ENCODE measurements at places on chromosomes 1 and 21.

- peak; percentile 99 for DNase-seq
Observed at GRCh38 chr1:115469703-115470476, 131.8 kb upstream of the NGF start.

GRCh38 chr21:16159971-16160350 is 430.2 kb downstream of the USP25 start:
- no peak for DNase-seq

DNA sequence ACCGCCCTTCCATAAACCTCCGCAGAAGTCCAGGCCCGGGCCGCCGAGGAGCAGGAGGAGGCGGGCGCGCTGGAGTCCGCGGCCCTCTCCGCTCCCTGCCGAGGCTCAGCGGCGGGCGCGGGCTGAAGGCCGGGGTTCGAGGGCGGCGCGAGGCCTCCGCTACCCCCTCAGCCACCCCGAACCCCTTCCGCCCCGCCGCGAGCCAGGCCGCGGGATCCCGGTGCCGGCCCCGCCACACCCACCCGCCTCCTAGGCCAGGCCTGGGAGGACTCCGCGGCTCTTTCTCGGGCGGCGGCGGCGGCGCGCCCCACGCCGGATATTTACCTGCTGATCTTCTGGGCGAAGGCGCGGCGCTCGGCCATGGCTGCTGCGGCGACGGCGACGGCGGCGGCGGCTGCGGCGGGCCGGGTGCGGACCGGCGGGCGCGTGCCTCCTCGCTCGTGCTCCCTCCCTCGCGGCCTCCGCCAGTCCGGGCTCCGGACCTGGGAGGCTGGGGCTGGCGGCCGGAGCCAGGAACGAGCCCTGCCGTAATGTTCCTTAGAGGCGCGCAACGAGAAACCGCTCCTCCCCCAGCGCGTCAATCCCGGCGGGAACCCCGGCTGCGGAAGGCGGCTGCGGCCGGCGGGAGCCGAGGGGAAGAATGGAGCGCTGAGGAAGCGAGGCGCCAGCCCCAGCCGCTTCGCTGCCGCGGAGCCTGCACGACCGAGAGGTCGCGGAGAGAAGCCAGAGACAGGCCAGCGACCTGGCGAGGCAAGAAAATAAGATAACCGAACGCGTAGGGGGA is at the start of gene DOCK7:
TSS of gene DOCK7 (minus strand) at position 484 of the 784 bp plus-strand sequence. CDS start at position 362, 122 bp downstream.
- peak; percentile 90 for DNase-seq

- no peak for DNase-seq
Observed at GRCh38 chr1:228867108-228867950, 132.1 kb downstream of the RHOU start.

DNA sequence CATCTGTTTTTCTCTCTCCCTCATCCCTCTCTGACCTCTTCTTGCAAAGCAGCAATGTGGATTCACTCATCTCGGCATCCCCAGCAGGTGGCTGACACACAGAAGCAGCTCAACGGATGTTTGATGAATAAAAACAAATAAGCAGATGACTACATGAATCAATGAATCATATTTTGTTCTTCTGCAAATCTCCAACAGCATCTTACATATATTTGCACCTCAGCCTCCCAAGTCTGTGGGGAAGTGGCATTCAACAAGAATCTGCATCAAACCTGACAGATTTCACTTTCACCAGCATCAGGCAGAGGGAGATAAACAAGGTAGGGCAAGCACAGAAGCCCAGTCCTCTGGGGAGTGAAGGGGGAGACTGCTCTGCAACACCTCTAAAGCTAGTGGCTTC is 34.0 kb downstream of the CAPN8 start:
- peak; percentile 14 for DNase-seq

DNA sequence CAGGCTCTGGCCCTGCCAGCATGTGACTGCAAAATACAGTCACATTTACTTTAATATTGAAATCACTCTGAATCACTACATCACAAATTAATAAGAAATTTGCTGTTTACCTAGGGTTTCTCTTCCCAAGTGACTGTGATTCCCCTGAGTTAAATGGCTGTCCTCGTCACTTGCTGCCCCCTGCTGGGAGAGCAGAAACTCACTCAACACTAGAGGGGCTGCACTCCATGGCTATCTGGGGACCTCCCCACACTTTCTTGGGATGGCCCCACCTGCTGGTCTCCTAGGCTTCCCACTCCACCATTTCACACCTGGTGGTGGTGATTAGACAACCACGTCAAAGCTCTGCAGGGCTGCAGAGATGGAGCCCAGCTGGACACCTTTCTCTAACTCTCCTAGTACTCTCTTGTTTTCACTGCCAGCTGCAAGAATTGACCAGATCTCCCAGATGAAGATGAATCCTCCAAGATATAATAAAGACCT is 63.4 kb downstream of the CD2 start:
- DNase-seq, result peak; percentile 63

DNA sequence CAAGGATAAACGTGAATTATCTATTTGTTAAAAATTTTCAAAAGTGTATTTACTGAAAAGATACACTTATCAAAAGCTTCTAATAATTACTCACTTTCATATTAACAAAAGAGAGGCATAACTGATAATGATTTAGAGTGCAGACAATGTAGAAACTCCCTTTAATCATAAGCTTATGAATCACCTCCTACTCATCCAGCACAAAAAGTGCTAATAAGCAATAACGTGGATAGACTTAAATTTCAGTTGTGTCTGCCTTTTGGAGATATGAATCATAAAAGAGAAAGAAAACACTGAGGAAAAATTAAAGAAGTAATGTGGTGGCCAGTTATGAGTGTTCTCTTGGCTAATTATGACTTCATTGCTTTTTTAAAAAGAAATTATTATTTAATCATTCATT is 827.6 kb upstream of the B3GALT2 start:
- peak; percentile 14 for DNase-seq
